ENCODE measurements at places on chromosomes 6 and 20. TPM values are rescaled to one million over a fixed set of nuclear protein-coding genes. Genes with fewer than 3 reads are reported as not detected.
A peak's percentile ranks its signal among the peaks of the same experiment; 100 is the strongest.

- H3K27me3 ChIP-seq, result no peaks in the 10 kb centered on the region
- no peaks in the 10 kb centered on the region for H3K36me3 ChIP-seq
- no peak for DNase-seq
- no peak overlapping the region for H3K27ac ChIP-seq
- peaks cover 5% of the 10 kb centered on the region for H3K4me1 ChIP-seq
Observed at GRCh38 chr20:53547664-53548239, 45.9 kb downstream of the ZNF217 start.

DNA sequence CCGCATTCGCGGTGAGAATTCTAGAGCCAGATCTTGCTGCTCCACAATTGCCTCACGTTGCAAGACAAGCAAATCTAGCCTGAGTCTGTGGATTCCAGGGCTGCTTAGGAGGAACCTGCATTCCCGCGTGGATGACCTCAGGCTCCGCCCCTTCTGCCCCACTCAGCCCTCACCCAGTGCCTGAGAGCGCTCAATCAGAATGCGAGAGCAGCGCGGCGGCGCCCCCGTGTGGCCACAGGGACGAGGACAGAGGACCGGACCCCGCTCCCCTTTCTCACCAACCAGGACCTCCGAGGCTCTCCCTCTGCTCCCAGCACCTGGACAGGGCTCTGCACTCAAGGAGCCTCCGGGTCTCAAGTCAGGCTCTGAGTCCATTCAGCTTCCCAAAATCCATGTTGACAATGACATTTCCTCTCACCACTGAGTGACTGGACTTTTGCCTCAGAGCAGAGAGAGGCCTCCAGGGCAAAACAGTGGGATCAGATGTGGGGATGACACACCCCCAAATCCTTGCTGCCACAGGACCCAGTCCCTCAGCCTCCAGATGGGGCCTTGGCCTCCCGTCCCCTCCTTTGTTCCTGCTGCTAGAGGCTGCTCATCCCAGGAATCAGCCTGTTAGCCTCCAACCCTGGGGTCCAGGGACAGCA is 52.0 kb downstream of the RPP21 start:
- DNase-seq, result peak; percentile 91
- H3K36me3 ChIP-seq, result no peaks in the 10 kb centered on the region
- no peak overlapping the region for H3K27ac ChIP-seq
- peaks cover 5% of the 10 kb centered on the region for H3K4me1 ChIP-seq
- H3K4me3 ChIP-seq, result no peak overlapping the region

DNA sequence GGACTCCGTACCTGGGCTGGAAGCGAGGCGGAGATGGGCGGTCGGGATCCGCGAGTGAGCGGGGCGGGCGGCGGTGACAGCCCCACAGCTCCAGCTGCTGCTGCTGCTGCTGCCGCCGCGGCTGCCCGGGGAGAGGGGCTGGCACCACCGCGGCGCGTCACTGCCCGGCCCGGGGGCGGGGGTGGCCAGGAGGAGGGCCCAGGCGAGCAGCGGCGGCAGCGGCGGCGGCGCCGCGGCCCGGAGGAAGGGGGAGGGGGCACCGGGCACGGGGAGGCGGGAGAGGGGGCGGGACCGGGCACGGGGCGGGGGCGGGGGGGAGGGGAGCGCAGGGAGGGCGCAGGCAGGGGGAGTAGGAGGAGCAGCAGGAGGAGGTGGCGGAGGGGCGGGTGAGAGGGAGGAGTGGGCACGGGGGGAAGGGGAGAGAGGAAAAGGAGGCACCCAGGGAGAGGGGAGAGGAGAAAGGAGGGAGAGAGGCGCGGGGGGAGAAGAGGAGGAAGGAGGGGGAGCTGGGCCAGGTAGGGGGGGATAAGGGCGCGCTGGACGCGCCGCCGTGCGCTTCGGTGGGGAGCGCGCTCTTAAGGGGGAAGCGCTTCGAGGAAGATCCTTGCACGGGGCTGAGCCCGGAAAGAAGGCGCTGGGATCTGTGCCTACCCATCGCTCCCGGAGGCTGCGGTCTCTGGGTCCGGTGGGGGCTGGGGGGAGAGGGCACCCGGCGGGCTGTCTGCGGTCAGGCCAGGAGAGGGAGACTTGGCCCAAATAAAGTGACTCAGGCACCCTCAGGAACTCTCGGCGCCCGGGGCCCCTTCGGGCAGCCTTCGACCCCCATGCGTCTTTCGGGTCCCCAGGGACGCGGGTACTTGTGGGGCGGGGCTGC is 101.5 kb downstream of the NOL4L start:
- H3K27me3 ChIP-seq, result no peaks in the 10 kb centered on the region
- H3K27ac ChIP-seq, result peak overlapping the region; percentile 54
- H3K4me3 ChIP-seq, result peak overlapping the region; percentile 79
- peak; percentile 91 for DNase-seq

DNA sequence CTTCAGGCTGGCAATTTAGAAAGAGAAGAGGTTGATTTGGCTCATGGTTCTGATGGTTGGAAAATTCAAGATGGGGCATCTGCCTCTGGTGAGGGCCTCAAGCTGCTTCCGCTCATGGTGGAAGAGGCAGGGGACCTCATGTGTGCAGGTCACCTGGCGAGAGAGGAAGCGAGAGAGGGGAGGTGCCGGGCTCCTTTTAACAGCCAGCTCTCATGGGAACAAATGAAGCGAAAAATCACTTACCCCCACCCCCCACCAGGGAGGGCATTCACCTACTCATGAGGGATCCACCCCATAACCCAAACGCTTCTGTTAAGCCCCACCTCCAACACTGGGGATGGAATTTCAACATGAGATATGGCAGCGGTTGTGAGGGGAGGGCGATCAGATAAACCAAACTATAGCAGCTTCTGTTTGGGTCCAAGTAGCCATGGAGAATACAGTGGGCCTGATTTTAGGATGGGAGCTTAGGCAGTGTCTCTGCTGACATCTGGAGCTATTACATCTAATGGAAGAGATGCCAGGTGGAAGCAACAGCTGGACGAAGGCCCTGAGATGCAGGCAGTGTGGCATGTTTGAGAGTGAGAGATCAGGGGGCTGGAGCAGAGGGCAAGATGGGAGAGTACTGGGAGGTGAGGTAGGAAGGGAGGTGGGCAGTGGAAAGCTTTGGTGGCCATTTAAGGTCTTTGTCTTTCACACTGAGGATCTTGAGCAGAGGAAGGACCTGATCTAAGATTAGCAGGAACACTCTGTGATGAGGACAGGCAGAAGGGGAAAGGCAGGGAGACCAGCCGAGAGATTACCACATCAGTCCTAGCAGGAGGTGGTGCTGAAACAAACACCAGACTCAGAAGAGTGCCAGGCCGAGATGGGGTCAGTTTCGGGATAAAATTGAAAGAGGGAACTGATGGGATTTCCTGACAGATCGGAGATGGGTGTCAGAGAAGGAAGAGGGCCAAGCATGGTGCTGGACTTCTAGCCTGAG is 161.8 kb downstream of the NFATC2 start:
- no peak overlapping the region for H3K4me3 ChIP-seq
- DNase-seq, result no peak
- H3K4me1 ChIP-seq, result peaks cover 4% of the 10 kb centered on the region

- peaks cover 13% of the 10 kb centered on the region for H3K4me1 ChIP-seq
- no peak overlapping the region for H3K4me3 ChIP-seq
- no peak for DNase-seq
- no peaks in the 10 kb centered on the region for H3K36me3 ChIP-seq
Observed at GRCh38 chr6:106745824-106746582, 116.6 kb downstream of the QRSL1 start.

GRCh38 chr6:154757352-154758050 is 24.3 kb downstream of the SCAF8 start:
- H3K27me3 ChIP-seq, result no peaks in the 10 kb centered on the region
- peaks cover 34% of the 10 kb centered on the region for H3K4me1 ChIP-seq
- H3K4me3 ChIP-seq, result no peak overlapping the region

- no peaks in the 10 kb centered on the region for H3K27me3 ChIP-seq
- no peak overlapping the region for H3K27ac ChIP-seq
- H3K4me3 ChIP-seq, result no peak overlapping the region
- H3K36me3 ChIP-seq, result no peaks in the 10 kb centered on the region
- no peak for DNase-seq
- H3K4me1 ChIP-seq, result peaks cover 8% of the 10 kb centered on the region
Observed at GRCh38 chr6:5522147-5522546, 260.8 kb downstream of the FARS2 start.

GRCh38 chr20:40844332-40844731 is 155.3 kb upstream of the MAFB start:
- H3K4me1 ChIP-seq, result no peaks in the 10 kb centered on the region
- no peak overlapping the region for H3K4me3 ChIP-seq
- no peaks in the 10 kb centered on the region for H3K36me3 ChIP-seq
- no peak for DNase-seq
- no peak overlapping the region for H3K27ac ChIP-seq

GRCh38 chr6:24584382-24584720 is 61.6 kb downstream of the KIAA0319 start:
- peaks cover 8% of the 10 kb centered on the region for H3K27me3 ChIP-seq
- no peak for DNase-seq
- H3K4me1 ChIP-seq, result peaks cover 14% of the 10 kb centered on the region
- no peak overlapping the region for H3K4me3 ChIP-seq
- no peak overlapping the region for H3K27ac ChIP-seq

DNA sequence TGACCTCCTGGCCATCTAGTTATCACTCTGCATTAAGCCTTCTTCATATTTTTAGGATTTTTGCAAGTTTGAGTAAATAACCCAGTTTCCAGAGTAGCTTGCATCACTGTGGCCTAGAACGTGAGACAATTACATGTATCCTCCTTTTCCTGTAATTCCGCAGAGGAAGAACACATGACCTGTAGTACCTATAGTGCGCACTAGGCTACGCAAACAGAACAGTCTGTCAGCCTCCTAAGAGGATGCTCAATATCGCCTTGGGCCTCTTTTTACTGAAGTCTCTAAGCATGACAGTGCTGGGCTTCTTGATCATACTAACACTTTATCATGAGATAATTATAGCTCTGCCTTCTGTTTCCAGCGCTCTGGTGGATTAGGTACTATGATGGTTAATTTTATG is 20.2 kb upstream of the NR2E1 start:
- H3K4me3 ChIP-seq, result no peak overlapping the region
- H3K27ac ChIP-seq, result no peak overlapping the region
- peaks cover 5% of the 10 kb centered on the region for H3K36me3 ChIP-seq
- H3K4me1 ChIP-seq, result no peaks in the 10 kb centered on the region
- DNase-seq, result no peak
- peaks cover 41% of the 10 kb centered on the region for H3K27me3 ChIP-seq

DNA sequence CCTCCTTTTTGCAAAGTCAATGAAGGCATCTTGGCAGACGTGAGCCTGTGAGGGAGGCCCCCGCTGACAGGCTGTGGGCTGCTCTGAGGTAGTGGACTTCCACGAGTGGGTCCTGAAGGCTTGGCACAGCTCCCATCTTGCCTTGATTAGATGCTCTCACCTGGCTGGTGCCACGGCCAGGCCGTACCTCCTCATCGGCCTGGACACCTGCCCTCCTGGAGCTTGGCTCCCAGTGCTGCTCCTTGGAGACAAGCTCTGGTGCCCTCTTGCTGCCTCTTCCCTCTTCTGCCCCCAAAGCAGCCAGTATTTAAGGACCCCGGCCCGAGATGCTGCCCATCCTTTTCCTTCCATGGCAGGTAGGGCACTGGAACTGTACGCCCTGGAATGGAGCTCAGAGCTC is 93.5 kb downstream of the ERMARD start:
- no peak overlapping the region for H3K27ac ChIP-seq
- H3K27me3 ChIP-seq, result peaks cover 51% of the 10 kb centered on the region
- DNase-seq, result no peak

DNA sequence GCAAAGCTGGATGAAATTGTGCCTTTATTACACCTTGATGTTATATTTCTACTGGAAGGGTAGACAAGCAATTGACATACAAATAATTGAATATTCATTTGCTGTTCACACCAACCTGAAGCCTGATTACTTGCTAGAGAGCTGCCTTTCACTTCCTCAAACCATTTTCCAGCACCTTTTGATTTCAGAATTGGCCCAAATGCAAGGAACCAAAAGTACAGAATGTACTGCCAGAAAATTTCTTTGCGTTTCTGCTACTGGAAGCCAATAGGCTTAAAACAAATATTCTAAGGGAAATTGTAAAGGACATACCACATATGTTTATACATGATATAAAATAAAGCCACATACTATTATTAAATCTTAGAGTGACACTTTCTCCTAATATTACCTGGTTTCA is 94.5 kb downstream of the RFPL4B start:
- H3K4me1 ChIP-seq, result peaks cover 43% of the 10 kb centered on the region
- H3K27me3 ChIP-seq, result no peaks in the 10 kb centered on the region
- no peak overlapping the region for H3K4me3 ChIP-seq
- no peak overlapping the region for H3K27ac ChIP-seq

GRCh38 chr6:169028343-169028742 is 225.3 kb downstream of the THBS2 start:
- H3K27me3 ChIP-seq, result no peaks in the 10 kb centered on the region
- peaks cover 4% of the 10 kb centered on the region for H3K36me3 ChIP-seq
- no peak for DNase-seq
- H3K4me3 ChIP-seq, result no peak overlapping the region
- H3K27ac ChIP-seq, result no peak overlapping the region

DNA sequence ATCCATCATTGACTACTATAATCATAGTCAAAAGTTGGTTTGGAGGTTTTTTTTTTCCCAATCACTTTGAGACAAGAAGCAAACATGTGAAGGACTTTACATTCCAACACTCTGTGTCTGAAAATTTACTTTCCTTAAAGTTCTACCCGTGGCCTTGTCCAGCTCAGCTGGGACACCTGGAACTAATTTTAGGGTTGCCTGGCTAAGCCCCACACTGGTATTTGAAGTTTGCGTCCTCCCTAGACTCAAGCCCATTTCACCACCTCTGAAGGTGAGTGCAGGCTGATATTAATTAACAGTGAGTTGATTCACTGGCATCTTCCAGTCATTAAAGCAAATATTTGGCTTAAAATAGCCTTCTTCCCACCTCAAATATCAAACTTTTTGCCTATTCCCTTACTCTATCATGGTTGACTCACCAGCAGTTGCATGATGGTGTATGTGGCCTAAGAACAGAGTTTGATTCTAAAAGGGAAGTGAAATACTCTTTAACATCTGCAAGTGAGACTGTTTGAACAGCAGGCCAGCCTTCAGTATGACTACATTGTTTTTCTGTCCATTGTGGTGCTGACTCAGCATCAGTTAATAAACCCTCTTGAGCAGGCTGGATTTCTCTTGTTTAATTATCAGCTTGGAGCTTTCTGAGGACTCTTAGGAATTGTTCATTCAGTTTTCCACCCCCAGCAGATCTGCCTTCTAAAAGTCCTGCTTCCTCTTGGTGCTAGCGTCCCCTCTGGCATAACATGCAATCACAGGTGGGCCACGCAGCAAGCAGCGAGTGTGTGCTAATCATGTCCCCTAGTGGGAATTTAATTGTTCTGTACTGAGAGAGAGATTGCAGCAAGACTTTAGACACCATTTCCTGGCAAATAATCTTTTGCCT is 1.8 kb upstream of the PRDM1 start:
- H3K4me1 ChIP-seq, result peaks cover 37% of the 10 kb centered on the region
- peaks cover 19% of the 10 kb centered on the region for H3K27me3 ChIP-seq
- DNase-seq, result no peak
- no peaks in the 10 kb centered on the region for H3K36me3 ChIP-seq
- no peak overlapping the region for H3K27ac ChIP-seq

- H3K27ac ChIP-seq, result no peak overlapping the region
- peaks cover 24% of the 10 kb centered on the region for H3K4me1 ChIP-seq
- no peaks in the 10 kb centered on the region for H3K36me3 ChIP-seq
- H3K4me3 ChIP-seq, result no peak overlapping the region
Observed at GRCh38 chr6:51139950-51140385, 321.3 kb downstream of the TFAP2B start.

HFE gene
- 7.5 TPM for total RNA-seq

MYB gene
- total RNA-seq, result 0.13 TPM

LGSN gene
- not detected for total RNA-seq

ANKRD6 gene
- total RNA-seq, result 22.4 TPM

C20orf141 gene
- not detected for total RNA-seq

DPPA5 gene
- total RNA-seq, result not detected

SPATA25 gene
- total RNA-seq, result 1.2 TPM

SLC26A8 gene
- not detected for total RNA-seq

TMEM151B gene
- total RNA-seq, result not detected

NKAPL gene
- not detected for total RNA-seq

MEI4 gene
- total RNA-seq, result not detected

All from chondrocyte (in vitro differentiated cells).